ENCODE measurements at places on chromosomes 5 and 9.
A peak's percentile ranks its signal among the peaks of the same experiment; 100 is the strongest.

GRCh38 chr9:125558453-125559092 is 148.4 kb downstream of the MAPKAP1 start:
- DNase-seq: peak; percentile 58

GRCh38 chr9:130443840-130444492 is 795 bp upstream of the ASS1 start:
- no peak for DNase-seq

- DNase-seq: no peak
These were observed 6.5 kb downstream of the AMACR start for GRCh38 chr5:34001241-34001841.

GRCh38 chr9:98801561-98801960 is 5.2 kb upstream of the ANKS6 start:
- no peak for DNase-seq

GRCh38 chr9:30713243-30713642 is 1671.2 kb upstream of the ACO1 start:
- DNase-seq: no peak

DNA sequence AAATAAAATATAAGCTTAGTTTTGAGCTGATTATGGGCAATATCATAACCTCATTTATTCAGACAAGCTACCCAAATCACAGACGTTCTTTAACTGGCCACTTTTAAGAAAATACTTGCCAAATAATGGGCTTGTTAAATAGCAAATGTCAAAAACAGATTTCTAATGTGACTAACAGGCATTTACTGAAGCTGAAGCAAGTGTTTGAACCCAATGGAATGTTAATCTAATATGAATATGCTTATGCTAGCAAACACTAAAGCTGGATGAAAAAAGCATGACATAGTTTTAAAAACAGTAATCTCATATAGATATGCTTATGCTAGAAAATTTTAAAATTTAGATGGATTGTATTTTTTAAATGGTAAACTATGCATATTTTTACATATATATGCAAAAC is 411.6 kb upstream of the PTGER4 start:
- DNase-seq: no peak

GRCh38 chr5:194603-195209 is 3.4 kb downstream of the LRRC14B start:
- DNase-seq: no peak

- no peak for DNase-seq
These were observed 36.2 kb downstream of the RNF130 start for GRCh38 chr5:180035206-180035931.

GRCh38 chr9:129340427-129341170 is 162.5 kb upstream of the IER5L start:
- no peak for DNase-seq

DNA sequence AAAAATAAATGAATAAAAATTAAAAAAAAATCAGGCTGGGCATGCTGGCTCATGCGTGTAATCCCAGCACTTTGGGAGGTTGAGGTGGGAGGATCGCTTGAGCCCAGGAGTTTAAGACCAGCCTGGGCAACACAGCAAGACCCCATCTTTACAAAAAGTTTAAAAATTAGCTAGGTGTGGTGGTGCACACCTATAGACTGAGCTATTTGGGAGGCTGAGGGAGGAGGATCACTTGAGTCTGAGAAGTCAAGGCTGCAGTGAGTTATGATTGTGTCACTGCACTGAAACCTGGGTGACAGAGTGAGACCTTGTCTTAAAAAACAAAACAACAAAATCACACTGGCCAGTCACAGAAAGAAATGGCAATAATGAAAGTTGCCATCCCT is 3.4 kb upstream of the CNTRL start:
- no peak for DNase-seq

GRCh38 chr5:10913841-10914240 is 152.8 kb upstream of the DAP start:
- no peak for DNase-seq

- no peak for DNase-seq
These were observed 66.3 kb upstream of the FANCC start for GRCh38 chr9:95383845-95384244.

DNA sequence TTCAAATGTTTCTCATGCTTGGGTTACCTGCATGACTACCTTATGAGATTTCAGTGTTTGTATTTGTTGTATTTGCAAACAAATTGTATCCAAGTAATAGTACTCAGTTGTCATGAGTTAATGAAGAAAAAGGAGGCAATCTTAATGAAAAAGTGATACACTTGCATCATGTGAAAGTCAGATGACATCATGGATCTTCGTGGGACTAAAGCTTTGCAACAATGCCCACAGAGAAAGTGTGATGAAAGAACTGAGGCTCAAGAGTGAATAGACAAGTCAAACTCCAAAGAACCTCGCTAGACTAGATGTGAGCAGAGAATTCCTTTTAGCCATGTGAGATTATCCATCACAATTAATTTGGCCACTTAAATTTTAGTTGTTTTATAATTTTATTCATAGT is 75.4 kb upstream of the ADRB2 start:
- DNase-seq: no peak

GRCh38 chr5:11619339-11620024 is 284.8 kb downstream of the CTNND2 start:
- no peak for DNase-seq

DNA sequence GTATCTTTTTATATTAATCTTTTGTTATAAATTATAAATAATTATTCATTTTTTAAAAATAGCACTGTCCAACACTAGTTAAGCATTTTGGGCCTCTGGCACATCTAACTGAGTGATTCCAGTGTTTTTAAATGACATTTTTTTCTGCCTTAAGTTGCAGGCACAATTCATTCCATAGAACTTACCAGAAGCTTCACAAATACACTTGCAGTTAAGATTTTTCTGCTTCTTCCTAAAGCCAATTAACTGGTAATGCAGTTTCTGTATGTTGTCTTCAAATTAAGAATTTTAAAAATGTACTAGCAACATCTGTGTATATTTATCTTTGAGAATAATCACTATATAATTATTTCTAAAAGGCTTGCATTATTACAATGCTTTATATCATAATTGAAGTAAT is 11.2 kb upstream of the NFIB start:
- no peak for DNase-seq

DNA sequence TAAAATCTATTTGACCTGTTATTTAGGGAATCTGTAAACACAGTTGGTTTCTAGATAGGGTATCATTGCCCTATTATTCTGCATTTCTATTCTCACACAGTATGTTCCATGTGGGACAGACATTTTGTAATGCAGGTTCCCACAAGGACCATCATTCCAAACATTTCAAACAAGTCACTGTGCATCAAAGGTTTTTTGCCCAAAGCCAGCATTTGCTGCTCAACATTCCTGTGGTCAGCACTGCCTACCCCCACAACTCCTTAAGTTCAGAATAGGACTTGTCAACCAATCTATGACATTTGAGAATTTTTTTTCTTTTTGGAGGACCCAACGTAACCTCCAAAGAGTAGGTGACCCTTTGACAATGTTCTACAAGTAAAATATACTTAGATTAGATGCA is 95.7 kb downstream of the LPAR1 start:
- DNase-seq: no peak

GRCh38 chr5:119743927-119744326 is 114.6 kb downstream of the FAM170A start:
- peak; percentile 2 for DNase-seq

- no peak for DNase-seq
These were observed 99.6 kb upstream of the CCDC112 start for GRCh38 chr5:115396081-115396480.

DNA sequence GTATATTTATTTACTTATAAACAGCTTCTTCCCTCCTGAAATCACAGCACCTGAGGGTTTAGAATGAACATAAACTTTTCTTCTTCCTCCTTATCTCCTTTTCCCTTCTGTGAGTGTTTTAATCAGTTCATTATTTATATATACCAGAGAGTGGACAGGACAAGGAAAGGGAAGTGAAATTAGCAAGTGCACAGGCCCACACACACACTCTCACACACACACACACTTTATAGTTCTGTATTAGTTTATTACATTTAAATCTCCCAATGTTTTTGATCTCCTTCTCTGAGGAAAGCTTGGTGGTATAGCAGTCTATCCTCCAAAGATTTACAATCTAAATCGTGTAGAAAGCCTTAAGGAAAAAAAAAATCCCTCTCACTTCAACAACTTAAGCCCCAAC is 353.5 kb downstream of the NDUFS4 start:
- DNase-seq: no peak

GRCh38 chr9:100322954-100323536 is 29.7 kb downstream of the TEX10 start:
- DNase-seq: peak; percentile 35

- DNase-seq: no peak
These were observed 33.3 kb downstream of the TDRD7 start for GRCh38 chr9:97445119-97445701.

GRCh38 chr5:137695651-137696428 is 40.0 kb downstream of the KLHL3 start:
- DNase-seq: peak; percentile 50

- DNase-seq: no peak
These were observed 37.4 kb upstream of the RUSC2 start for GRCh38 chr9:35452481-35452880.

DNA sequence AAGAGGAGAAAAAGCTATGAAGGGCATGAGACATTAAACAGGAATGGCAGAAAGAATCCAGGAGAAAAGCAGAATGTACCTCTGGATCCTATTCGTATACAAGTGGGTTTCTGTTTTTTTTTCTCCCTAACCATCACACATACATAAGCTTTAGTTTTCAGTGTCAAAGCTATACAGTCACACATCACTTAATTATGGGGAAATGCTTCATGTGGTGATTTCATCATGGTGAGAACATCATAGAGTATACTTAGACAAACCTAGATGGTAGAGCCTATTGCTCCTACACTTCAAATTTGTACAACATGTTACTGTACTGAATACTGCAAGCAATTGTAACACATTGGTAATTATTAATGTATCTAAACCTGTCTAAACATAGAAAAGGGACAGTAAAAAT is 290.6 kb downstream of the AOPEP start:
- no peak for DNase-seq

DNA sequence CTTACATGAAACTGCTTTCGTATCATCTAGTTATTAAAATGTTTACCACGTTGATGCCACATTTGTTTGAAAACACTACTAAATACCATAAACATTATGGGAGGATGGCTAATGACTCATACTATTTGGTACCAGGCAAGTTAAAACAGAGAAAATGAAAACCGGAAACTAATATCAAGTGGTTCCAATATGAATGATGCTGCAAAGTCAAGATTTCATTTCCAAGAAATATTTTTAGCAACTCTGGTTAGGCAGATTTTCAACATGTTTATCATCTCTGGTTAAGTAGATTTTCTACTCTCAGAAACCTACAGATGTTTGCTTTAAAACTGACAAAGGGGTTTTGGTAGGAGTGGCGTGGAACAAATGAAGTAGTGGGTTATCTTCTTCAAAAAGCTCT is 4.9 kb upstream of the F2R start:
- no peak for DNase-seq

DNA sequence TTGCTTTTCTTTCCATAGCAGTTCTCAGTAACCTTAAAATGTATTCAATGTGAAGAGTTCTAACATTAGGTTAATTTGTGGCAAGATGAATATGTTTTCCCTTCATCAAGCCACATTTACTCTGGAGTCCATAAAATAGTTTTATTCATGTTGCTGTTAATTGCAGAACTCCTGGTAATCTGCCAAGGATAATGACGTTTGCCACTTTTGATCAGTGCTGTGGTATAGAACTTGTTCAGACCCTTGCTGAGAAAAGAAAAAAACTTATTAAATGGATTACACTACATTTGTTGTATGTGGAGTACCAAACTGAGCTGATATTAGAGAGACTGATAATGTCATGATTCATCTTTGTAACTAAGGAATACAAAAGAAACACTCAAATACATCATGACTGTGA is 212.4 kb upstream of the DMAC1 start:
- DNase-seq: no peak

DNA sequence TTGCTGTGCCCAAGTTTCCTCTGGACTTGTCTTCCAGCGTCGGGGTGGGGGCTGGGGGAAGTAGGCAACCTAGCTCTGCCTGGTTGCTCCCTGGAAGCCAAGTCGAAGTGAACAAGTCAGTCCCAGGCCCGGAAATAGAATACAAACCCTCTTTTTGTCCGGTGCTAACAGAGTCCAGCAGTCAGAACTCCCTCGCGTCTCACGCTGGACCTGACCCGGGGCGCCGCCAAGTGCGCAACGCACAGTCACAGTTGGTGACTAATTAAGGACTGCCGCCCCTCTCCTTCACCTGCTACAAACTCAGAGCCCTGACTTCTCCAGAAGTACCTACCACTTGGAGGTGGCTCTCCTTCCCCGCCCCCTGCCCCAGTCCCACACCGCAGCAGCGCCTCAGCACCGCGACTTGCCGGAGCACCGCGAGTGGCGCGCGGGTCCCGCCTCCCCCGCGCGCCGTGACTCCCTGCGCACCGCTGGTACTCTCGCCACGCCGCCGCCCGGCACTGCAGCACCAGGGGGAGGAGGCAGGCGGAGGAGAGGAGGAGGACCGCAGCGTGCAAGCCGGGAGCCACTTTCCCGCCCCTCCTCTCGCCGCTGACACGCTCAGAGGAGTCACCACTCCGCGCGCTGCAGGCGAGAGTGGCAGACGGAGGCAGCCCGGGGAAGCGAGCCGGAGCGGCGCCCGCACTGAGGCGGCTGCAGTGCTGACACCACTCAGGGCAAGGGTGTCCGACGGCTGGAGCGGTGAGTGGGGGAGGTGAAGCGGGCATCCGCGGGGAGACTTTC is at the start of gene SV2C:
SV2C (plus strand) TSS at position 612 of the 783 bp plus-strand sequence. CDS start 48,368 bp downstream, outside the sequence.
- DNase-seq: no peak

- DNase-seq: no peak
These were observed 78.8 kb downstream of the SPATA31C2 start for GRCh38 chr9:88059469-88059868.

DNA sequence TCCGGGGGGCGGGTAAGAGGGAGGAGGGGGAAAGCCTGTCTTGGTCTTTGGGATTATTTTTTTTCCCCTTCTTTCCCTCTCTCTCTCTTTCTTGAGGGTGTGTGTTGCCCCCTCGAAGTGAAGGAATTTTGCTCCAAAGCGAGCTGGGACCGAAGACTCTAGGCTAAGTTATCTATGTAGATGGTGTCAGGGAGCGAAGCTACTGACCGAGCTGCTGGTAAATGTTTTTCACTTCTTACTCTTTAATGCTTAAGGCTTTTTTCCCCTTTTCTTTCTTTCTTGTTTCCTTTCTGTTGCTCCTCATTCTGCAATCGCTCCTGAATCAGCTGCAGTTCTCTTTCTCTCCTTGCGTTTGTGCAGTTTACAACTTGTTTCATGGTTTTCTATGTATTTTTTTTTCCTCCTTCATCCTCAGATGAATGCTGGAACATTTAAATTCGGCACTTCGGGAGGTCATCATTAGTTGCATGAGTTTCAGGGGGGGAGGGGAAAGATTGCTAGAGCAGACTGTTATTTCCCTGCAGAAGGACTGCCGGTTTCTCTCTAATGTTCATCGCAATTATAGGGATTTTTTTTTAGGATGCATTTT is 1312.0 kb upstream of the WWC1 start:
- no peak for DNase-seq

- DNase-seq: no peak
These were observed 2.7 kb upstream of the PDGFRB start for GRCh38 chr5:150158170-150158949.

- DNase-seq: peak; percentile 91
These were observed at the start of gene FNBP1 for GRCh38 chr9:130042885-130043653. Gene FNBP1, minus strand, starts transcription at chr9:130043189. Its CDS starts 214 bp downstream, at chr9:130042975.

- no peak for DNase-seq
These were observed 11.5 kb upstream of the PRRX2 start for GRCh38 chr9:129653823-129654553.

- no peak for DNase-seq
These were observed 222.2 kb upstream of the TMEM161B start for GRCh38 chr5:88490874-88491273.

All from CD4-positive, alpha-beta T cell treated with Interleukin-6 for 4 hours (primary cell).